ENCODE measurements at places on chromosomes 7 and 10.

GRCh38 chr10:63689768-63690167 is 168.6 kb downstream of the REEP3 start:
- no peak for DNase-seq

DNA sequence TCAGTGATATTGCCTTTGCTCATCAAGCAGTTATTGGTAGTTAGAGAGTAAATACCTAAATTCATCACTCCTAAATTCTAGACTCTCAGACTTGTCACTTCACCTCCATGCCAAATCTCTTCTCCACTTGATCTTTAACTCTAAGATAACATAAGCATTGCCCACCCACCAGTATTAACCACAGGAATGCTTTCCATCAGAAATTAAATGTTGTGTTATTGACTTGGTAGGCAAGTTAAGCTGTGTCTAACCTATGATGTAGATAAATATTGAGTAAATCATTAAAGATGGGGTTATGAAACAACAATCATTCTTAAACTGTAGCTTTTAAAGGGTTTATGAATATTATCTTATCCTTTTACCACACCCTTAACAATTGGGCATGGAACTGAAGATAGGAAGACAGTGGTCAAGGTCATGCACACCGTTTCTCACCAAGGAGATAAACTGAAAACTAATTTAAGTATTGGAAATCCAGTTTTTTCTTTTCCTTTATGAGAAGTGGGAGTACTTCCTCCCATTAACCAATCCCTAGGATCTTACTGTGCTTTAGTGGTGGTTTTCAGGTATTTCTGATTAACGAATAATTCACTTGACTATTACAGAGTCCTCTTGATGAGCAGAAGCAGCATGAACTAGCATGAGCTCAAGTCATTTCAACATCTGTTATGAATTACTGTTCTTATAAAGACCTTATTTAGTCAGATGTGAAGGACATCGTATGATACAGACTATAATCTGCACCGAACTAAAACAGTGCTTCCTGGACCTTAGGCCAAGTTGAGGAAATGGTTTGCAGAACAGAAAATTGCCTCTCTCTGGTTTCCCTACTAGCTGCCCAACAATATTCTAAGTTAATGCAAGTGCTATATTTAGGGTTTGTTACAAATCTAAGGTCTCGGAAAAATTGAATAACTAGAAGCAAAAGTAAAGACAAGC is 142.0 kb downstream of the LCOR start:
- DNase-seq: no peak

GRCh38 chr10:76420725-76421124 is 989.3 kb downstream of the LRMDA start:
- DNase-seq: no peak

DNA sequence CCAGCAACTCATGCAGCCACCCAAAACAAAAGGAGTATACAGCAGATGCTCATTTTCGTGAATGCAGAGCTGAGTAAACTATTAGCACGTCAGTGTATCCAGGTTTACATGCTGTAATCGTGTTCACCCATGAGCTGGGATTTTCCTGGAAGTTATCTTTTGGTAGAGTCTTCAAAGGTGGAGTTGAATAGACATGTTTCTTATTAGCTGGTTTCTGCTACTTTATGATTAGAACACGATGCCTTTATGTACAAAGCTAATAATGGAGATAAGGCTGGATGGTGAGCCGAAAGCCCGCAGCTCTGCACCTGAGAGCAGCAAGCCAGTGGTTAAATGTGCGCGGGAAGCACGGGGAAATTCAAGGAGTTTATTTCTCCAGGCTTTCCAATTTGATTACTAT is 123.8 kb downstream of the ADARB2 start:
- DNase-seq: no peak

DNA sequence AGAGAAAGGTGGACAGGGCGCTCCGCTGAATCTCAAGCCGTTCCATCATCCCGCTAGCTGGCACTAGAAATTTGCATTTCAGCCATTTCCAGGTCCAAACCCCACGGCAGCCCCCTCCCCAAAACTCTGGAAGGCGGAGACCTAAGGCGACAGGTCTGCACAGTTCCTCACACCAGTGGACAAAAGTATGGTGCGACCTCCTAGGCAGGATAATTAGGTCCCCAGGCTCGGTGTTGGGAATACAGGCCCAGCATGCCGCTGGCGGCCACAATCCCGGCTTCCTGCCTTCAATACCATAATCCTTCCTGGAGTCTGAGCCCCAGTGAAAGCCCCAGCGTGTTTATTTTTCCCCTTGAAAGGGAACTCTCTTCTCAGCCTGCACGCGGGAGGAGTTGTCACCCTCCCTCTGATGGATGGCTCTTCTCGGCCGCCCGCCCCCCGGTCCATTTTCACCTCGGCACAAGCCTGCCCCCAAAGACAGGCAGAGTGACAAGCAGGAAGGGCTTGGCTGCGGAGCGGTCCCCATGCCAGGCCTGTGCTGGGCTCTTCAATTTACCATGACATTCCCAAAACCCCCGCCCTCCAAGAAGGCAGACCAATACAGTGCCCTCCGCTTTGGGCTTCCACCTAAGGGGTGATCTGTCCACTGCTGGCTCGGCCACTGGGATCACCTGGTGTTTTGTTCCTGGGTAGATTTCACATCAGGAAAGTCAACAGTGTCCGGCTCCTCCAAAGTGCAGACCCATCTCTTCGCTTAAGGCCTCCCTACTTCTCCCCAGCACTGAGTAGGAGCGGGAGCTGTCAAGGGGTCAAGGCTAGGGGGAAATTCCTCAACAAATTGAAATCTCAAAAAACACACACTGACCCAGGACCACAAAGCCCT is 2.2 kb downstream of the FGFR2 start:
- no peak for DNase-seq

GRCh38 chr10:16798571-16798970 is 18.7 kb downstream of the RSU1 start:
- no peak for DNase-seq

DNA sequence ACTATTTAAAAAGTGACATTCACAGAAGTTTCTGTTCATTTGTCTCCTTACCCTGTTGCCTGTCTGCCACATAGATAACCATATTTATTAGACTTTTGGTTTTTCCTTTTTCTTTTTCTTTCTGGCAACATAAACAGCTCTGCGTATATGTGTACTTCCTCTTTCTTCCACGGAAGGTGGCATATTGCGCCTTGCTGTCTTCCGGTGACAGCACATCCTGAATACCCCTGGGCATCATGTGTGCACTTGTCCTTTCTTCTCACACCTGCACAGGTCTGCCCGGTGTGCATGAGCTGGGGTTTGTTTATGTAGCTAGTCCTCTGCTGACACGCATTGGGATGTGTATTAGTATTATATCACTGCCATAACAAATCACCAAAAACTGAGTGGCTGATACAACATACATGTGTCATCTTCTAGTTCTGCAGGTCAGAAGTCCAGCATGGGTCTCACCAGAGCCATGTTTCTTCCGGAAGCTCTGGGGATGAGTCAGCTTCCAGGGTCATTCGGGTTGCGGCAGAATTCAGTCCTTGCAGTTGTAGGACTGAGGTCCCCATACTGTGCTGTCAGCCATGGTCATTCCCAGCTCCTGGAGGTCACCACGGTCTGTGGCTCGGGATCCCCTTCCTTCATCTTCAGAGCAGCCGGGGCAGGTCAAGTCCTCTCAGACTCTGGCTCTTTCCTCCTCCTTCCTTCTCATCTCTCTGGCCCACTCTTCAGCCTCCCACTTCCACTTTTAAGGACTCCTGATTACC is 596.0 kb upstream of the FOXK1 start:
- no peak for DNase-seq

- DNase-seq: no peak
Measured at GRCh38 chr7:148838905-148839304, 45.2 kb downstream of the EZH2 start.

- no peak for DNase-seq
Measured at GRCh38 chr10:11705722-11706121, 36.5 kb upstream of the ECHDC3 start.

DNA sequence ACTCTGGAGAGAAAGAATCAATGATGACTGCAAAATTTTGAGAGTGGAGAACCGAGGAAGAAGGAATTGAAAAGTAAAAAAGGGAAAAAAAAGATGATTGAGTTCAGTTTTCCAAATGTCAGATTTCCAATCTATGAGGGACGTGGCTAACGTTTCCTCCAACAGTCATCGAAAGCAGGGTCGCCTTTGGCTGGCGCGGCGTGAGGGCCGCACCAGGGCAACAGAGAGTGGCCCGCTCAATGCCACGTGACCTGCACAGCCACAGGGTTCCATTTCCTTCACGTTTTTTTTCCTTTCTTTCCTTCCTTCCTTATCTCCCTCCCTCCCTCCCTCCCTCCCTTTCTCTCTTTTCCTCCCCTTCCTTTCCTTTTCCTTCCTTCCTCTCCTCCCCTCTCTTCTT is 101.9 kb downstream of the WDR37 start:
- DNase-seq: no peak

DNA sequence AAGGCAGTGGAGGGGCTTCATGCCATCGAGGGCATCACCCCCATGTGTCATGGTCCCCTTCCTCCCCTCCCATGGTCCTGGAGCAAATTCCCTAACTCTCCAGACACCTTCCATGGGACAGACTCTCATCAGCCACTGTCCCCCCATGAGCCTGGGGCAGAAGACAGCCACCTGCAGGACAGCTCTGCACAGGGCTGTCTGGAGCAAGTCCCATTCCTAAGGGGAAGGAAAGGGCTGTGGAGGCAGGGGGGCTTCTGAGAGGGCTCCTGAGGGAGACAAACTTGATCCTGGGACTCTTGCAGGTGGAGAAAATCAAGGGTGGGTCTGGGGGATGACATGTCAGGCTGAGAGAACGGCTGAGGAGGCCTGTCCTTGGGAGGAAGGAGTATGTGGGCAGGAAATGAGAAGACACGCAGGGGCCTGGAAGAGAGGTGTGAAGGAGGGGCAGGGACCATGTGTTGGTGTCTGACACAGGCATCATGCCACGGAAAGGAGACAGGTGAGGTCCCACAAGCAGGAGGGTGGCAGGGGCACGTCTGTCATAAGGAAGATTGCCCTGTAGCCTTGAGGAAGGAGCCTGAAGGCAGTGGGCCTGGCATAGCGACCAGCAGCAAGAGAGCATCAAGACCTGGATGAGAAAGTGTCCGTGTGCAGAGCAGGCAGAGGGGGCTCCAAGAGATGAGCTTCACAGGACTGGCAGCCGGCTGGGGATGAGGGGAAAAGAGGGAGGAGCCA is 14.4 kb upstream of the GDF10 start:
- no peak for DNase-seq

GRCh38 chr10:24000271-24000813 is 208.6 kb upstream of the KIAA1217 start:
- no peak for DNase-seq

DNA sequence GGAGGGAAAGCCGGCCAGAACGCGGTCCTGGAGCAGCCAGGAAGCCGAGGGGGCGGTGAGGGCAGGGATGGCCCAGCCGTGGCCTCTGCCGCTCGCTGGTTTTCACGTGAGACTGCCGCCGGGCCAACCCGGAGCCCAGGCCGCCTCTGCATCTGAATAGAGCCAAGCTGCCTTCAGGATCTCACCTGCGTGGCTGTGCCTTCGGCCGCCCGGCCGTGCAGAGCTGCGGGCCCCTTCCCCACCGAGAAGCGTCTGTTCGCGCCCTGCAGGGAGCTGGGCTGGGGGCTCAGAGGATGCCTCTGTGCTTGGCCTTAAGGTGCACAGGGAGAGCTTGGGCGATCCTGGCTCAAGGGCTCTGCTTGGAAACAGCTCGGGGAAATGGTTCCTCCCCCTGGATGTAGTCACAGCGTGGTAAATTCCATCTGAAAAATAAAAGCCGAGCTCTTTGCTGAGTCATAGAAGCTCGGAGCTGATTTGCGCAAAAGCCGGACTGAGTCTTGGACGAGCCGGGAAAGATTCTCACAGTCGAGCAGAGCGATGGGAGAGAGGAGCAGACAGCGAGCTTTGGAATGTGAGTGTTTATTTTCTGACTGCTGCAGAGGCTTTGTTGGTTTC is at the start of gene JAKMIP3:
Gene JAKMIP3 (plus strand): TSS at position 456 of the 615 bp plus-strand sequence. CDS start 38,863 bp downstream, outside the sequence.
- DNase-seq: no peak

DNA sequence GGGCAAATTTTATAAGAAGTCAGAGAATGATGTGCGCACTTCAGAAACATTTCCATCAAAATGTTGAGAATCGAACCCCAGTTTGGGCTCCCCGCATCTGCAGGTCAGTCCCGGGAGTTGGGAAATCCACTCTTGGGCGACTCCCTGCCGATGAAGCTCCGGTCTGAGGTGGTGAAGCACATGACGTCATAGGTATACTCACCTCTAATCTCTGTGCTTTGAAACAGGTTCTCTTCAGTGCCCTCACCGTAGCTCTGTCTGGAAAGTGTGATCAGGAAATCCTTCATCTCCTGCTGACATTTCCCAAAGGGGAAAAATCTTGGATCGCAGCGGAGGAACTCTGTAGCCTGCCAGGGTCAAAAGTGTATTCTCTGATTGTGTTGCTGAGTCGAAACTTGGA is 138.5 kb downstream of the ABCA13 start:
- DNase-seq: no peak

DNA sequence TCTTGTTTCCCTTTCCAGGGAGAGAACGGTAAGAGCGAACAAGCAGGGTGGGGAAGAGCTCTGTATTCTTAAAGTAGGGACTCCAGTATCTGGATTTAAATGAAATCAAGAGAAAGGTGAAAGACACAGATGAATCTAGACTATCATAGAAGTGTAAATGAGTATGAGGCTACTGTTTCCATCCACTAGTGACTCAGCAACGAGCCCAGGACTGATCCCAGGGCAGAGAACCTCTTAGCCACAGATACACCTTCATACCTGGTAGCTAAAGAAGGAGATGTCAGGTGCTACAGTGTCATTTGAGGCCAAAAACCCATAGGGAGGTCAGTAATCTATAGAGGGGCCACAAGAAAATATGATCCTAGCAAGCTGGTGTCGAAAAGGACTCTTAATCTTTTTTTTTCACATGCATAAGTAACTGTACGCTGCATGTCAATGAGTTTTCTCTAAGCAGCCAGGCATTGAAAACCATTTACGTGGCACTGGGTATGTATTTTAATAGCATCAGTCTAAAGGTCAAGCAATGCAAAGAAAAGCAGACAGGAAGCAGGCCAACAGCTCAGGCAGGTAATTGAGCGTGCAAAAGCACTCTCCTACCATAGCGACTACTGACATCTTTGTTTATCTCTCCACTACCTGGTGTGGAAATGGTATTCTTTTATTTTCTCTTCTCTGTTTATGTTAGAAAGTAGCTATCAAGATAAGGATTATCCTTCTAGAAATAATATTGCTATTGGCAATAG is 91.5 kb upstream of the EGR2 start:
- no peak for DNase-seq

All from stimulated activated CD8-positive, alpha-beta memory T cell treated with anti-CD3 and anti-CD28 coated beads, Interleukin-4, amount 100 ng/mL, for 1 hour (primary cell).